ENCODE measurements at places on chromosomes 3 and 15.

DNA sequence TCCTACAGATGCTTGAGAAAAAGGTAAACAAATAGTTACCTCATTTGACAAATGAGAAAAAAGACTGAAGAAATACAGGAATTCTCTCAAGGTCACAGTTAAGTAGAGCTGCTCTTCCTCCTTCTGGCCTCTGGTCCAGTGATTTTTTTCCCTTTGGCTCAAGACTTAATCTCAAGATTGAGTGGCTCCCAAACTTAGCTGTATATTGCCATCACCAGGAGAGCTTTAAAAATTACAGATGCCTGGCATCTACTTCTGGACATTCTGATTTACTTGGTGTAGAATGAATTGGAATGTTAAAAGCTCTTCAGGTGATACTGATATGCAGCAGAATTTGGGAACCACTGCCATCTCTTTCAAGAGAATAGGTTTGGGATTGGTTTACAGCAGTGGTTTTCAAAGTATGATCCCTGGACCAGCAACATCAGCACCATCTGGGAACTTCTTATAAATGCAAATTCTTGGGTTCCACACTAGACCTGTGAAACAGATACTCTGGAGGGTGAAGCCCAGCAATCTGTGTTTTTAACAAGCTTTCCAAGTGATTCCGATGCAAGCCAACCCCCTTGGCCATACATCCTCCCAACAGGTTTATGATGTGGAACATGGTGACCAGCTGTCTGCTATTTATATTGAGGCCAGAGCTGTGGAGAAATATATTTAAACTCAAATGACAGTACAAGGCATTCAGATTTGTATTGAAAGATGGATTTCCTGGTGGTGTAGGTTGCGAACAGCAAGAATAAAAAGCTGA lies 333.0 kb upstream of the RARB start:
- no peak for DNase-seq

DNA sequence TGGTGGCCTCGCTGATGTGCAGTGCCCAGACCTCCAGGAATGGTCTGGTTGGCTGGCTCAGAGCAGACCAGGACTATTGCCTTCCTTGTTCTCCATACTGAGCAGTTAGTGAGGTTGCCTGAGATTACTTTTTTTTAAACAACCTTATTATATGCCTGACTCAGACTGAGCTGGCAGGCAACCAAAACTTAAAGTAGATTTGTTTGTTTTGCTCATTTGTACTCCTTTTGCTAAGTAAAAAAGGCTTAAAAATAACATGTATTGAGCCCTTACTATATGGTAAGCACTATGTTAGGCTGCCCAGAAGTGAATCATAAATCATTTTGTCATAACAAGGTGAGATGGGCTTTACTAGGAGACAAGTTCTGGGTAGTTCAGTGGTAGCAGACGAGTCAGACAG lies 92.4 kb downstream of the GHSR start:
- DNase-seq: no peak

DNA sequence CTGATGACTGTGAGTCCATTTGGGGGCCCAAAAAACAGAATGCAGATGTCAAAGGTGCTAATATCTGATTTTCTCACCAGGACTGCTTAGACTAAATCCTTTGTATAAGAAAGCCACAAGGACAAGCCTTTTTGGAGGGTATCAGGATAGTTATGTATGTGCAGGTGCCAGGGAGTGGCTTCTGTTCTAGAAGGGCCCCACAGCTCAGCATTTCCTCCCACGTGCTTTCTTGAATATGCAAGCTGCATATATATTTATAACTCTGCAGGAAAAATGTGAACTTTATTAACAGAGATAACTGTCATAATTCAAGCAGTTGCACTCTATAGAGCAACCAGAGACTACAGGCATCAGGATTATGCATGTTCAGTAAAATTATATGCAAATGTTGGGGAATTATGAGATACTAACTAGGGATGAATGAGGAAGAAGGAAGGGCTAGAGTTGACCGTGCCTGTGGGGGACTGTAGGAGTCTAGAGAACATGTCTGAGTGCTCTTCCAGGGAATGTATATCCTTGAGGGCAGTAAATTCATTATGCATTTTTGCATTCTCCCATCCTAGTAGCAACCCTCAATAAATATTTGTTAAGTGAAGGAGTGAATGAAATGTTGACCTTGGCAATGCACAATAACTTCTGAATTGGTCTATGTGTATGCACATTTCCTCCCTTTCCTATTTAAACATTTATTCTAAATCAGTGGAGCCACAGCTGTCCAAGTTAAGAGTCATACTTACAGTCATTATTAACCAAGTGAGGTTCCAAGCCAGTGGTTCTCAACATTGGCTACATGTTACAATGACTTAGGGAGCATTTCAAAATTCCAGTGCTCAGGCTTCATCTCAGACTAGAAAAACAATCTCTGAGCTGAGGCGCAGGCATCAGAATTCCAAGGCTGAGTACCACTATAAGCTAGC lies 94.8 kb upstream of the ANKRD28 start:
- no peak for DNase-seq

- DNase-seq: no peak
These were observed 706 bp downstream of the FSIP1 start for GRCh38 chr15:39781967-39782302.

DNA sequence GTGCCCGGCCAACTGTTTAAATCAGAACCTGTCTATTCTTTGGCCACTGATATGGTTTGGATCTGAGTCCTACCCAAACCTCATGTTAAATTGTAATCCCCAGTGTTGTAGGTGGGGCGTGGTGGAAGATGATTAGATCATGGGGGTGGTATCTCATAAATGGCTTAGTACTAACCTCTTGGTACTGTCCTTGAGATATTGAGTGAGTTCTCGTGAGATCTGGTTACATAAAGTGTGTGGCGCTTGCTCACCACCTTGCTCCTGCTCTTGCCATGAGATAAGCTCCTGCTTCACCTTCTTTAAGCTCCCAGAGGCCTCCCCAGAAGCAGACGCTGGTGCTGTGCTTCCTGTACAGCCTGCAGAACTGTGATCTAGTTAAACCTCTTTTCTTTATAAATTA lies 42.4 kb downstream of the REC114 start:
- no peak for DNase-seq

DNA sequence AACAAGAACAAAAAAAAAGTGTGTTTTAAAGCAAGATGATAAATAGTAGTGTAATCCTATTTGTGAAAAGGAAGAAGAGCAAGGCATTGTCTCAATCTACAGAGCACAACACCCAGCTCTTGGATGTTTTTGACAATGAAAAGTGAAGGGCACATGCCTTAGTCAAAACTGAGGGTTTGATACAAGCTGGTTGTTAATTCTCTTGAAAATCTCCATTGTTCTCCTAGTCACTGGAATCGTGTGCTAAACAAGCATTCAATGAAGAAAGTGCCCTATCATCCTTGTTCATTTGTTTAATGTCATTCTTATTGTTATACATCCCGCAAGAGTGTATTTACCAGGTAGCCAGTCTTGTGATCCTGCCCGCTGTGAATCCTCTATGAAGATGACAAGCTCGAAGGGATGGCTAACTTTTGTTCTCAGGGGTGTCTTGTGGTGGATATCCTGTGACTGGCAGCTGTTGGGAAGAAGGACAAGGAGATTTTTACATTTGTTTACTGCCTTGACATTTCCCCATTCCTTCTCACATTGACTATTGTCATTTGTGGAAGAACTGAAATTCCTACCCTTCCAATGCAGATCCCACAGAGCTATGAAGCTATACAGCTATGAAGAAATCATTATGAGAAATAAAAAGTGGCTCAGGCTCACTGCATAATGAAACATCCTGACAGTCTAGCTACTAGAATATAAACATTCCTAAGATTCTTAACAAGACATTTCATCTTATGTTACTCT lies 175.9 kb downstream of the VGLL3 start:
- no peak for DNase-seq

DNA sequence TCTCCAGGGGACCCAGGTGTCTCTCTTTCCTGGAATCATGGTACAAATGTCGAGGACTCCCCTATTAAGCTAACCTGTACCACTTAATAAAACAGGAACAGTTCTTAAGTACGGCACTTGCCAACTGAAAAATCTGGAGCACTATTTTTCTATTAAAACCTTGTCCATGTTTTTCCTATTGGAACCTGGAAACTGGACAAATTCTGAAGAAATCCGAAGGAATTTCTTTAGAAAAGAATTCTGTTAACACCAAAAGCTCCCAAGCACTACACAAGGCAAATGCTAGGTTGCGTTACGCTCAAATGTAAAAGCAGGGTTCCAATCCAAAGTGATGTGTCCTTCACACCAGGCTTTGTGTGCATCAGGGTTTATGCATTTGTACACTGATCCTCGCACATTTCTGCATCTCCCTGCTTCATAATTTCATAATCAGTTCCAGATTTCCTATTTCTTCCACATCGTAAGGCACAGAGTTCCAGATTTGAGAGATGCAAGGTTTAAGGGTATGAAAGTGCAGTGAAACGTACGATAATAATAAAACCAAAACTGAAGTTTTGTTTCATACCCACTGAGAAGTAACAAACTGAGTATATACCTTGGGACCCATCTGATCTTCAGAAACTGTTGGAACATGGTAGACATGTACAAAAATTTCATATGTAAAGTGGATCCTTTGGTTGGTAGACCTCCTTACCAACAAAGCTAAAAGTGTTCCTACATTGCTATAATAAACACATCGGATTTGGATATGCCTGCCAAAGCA lies 132.1 kb upstream of the WNT5A start:
- DNase-seq: no peak

- no peak for DNase-seq
These were observed 6.6 kb downstream of the PROK2 start for GRCh38 chr3:71778353-71778752.

DNA sequence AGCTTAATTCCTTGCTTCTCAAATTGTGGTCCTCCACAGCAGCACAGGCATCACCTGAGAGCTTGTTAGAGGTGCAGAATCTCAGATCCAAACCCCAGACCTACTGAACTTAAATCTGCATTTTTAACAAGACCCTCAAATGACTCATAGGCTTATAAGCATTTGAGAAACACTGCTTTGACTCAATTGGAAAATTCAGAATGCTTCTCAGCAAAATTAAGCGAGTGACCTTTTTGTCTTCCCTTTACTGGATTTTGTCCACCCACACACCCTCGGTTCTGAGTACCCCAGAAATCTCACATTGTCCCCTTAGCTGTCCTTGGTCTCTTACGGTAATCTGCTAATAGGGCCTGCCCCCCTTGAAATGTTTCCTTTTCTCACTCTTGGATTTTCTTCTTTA lies 17.9 kb downstream of the CD80 start:
- DNase-seq: no peak

- no peak for DNase-seq
These were observed 215.7 kb downstream of the STT3B start for GRCh38 chr3:31748281-31748932.

DNA sequence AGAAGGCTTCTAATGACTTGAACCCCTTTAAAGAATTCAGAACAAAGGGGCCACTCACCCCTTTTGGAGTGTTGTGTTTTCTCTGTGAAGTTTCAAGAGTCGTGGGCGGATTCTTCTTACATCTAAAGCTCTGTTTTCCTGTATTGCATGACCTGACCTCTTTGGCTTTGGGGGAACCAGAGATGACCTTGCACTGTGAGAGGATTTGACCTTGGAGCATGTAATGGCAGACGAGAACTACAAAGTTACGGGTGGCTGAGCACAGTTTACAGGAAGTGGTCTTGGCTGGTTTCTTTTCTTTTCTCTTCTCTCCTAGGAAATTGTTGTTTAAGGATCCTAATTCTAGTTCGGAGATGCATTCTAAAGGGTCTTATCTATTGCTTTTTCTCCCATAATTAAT lies 6.2 kb upstream of the BDH1 start:
- DNase-seq: no peak

GRCh38 chr15:95302206-95302605 lies 1028.3 kb upstream of the NR2F2 start:
- DNase-seq: no peak

DNA sequence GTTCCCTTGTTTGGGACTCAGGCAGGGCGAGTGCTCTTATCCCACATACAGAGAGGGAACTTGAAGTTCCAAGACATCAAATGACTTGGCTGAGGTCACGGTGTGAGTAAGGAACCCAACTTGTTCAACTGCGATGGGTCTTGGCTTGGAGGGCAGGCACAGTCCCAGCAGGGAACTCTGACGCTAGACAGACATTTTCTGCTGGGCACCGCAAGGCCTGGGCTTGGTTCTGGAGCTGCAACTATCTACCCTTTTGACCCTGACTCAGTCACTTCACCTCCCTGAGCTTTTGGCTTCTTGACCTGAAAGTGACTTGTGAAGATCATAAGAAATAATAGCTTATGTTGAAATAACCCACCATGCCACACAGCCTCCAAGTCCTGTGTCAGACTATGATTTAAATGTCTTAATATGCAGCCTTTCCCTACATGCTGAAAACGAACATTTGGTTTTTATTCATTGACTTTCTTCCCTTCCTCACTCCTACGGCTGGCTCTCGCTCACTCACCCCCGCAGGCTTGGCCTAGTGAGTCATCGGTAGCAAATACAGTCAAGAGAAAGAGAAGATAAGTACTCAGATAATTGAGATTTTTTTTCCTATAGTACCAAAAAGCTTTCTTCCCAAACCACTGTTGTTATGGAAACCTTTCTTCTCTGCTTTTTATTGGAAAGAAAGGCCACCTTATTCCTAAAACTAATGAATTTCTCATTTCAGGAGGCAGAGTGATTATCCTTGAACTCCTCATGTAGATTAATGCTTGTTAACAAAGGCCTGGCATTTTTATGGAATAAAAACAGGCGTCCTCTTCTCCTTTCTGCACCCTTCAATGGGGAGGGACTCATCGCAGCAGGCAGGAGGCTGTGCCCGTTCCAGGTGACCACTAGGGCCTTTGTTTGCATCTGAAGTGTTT lies 178.4 kb downstream of the ATP10A start:
- DNase-seq: no peak

DNA sequence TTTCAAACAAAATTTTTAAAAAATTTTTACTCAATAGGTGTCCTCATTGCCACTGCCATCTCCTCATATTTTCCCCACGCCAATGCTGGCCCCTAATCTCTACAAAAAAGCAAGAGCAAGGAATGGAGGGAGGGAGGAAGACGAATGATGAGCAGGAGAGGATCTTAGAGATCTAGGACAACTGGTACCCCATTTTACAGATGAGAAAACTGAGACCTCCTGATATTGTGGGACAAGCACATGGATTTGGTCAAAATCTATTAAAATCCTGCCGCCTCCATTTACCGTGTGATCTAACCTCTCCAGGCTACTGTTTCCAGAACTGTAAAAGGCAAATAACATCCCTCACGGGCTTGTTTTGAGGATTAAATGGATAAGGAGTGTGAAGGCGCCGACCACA lies 4.6 kb downstream of the HEG1 start:
- no peak for DNase-seq

DNA sequence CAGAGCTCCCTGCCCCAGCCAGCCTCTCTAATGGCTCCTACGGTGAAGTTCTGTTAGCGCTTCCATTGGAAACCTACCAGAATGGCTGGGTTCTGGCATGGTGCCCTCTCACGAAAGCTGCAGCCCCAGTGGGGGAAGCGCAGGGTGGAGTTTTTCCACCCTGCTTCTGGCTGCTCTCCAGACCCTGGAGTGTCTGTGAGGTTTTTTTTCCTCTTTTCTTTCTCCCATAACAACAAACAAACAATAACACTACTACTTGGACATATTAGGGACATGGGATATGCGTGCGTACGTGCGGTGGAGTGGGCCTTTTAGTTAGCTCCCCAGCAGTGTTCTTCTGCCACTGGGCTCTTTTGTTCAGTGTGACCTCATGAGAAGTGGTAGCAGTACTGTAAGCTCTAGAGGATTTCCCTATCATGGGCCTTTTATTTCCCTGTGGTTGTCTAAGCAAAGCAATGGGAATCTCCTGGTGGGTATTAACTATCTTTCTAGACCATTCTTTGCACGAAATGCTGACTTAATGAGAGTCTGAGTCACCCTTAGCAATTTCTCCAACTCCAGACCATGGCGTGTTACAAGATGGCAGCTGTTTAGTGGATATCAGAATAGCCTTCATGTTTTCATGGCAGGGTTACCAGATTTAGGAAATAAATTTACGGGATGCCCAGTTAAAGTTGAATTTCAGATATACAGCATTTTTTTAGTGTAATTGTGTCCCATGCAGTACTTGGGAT lies 161.9 kb downstream of the FNDC3B start:
- no peak for DNase-seq
